RPMI8226 (cell line): ENCODE measurements at places on chromosomes 6 and 20.

DNA sequence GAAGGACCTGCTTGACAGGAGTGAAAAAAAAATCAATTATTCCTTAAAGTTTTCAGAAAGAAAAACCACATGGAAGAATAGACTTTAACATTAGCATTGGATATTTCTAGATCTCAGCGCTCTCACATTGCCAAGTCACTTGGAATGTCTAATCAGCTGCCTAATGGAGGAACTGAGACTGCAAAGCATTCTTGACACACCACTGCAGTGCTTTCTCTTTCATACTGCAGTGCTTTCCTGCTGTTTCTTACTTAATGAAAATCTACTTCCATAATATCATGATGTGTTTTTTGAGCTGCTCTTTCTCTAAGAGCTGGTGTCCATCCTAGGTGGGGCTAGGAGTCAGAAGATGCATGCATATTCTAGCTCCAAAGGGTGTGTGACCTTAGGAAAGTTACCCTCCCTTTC is 20.4 kb upstream of the MCM3 start:
- peak; percentile 75 for DNase-seq

DNA sequence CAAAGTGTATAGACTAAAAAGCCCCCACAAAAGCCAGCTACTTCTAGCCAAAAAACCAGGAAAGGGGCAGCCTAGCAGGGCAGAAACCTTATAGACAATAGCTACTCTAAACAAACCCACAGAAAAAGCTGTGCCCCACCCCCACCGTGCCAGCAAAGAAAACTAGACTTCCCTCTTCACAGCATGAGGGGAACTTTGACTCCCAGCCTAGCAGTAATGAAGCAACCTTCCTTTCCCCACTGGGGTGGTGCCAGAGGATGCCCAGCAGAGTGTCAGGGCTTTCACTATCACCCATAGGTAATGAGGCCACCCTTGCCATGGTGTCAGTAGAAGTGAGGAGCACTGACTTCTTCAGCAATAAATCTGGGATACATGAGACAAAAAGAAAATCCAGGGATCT is 99.0 kb upstream of the LGSN start:
- DNase-seq: no peak

DNA sequence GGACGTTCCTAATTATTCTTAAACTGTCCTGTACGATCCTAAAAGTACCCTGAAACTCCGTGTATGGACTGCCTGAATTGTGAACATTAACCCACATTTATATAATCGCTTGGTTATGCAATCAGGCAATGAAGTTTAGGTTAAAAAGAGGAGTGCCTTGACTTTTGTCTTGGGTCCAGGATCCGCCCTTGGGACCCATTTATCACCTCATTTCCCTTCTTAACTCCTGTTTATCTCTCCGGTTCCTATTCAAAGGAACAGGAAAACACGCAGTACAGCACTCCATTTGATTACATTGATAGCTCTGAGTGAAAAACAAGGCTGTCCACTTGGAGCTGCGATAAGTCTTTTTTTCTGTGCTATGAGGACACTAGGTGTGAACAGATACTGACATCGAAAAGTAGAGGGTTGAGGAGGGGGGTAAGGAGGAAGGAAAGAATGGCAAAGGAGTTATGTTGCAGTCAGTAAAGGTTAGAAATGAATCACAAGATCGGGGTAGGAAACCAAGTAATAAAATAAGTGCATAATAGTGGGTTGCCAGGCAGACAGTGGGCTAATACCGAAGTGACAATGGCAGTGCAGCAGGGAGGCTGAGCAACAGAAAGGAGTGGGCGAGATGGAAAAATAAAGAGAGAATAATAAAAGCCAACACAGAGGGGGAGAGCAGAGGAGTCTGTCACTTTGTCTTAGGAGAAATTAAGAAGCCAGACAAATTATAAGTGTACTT is 15.9 kb upstream of the PCK1 start:
- no peak for DNase-seq

DNA sequence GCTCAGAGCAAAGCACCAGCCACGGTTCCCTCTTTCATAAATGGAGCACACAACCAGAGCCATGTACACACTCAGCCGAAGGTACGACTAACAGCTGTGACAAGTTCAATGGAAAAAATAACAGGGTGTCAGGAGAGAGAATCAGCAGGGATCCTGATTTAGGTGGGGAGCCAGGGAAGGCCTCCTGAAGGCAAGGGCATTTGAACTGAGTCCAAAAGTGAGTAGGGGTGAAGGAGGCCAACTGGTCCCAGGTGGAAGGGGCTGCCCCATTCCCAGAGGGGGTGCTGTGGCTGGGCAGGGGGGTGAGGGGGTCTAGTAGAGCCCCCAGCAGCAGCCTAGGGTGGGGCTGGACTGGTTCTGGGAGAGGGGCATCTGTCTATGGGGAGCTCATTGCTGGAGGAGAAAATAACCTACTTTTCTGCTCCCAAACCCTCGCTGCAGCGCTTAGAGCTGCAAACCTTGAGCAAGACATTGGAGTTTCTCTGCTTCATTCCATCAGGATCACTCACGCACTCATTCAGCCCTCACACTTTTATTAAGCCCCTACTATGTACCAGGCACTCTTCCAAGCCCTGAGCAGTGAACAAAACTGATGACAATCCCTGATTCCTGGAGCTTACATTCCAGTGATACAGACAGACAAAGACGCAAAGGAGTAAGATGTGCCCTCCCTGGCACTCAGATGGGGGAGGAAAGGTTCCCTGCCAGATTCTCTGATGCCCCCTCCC is 113.5 kb downstream of the TOX2 start:
- DNase-seq: no peak

DNA sequence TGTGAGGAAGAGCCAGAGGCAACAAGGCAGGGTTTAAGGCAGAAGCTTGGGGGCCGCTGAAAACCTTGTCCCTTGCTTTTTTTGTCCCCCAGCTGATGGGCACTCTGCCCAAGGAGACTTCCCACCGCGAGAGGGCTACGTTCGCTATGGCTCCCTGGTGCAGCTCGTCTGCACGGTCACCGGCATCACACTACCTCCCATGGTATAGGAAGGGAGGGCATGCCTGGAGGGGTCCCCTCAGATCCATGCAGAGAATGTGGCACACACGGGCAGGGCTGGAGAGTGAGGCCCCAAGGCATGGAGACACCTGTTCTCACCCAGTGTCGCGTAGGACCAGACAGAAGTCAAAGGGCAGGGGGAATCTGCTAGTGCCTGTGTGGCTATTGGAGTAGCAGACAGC is 5.8 kb upstream of the MATN4 start:
- DNase-seq: no peak

DNA sequence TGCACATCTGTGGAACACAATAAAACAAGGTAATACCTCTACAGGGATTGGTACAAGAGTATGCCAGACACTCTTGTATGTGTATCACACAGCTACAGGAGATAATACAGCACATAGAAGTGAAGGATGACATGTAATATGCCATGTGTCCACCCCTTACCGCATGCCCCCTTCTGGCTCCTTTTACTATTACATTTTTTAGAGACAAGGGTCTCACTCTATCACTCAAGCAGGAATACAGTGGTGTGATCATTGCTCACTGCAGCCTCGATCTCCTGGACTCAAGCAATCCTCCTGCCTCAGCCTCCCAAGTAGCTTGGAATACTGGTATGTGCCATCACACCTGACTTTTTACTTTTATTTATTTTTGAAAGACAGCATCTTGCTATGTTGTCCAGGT is 4.2 kb upstream of the NCR3 start:
- DNase-seq: peak; percentile 55

GRCh38 chr20:37282556-37282955 is 6.9 kb upstream of the MANBAL start:
- no peak for DNase-seq

GRCh38 chr6:105786890-105787655 is 299.1 kb upstream of the PRDM1 start:
- DNase-seq: no peak

- DNase-seq: no peak
Observed at GRCh38 chr20:4484379-4484997, 237.2 kb upstream of the PRND start.

DNA sequence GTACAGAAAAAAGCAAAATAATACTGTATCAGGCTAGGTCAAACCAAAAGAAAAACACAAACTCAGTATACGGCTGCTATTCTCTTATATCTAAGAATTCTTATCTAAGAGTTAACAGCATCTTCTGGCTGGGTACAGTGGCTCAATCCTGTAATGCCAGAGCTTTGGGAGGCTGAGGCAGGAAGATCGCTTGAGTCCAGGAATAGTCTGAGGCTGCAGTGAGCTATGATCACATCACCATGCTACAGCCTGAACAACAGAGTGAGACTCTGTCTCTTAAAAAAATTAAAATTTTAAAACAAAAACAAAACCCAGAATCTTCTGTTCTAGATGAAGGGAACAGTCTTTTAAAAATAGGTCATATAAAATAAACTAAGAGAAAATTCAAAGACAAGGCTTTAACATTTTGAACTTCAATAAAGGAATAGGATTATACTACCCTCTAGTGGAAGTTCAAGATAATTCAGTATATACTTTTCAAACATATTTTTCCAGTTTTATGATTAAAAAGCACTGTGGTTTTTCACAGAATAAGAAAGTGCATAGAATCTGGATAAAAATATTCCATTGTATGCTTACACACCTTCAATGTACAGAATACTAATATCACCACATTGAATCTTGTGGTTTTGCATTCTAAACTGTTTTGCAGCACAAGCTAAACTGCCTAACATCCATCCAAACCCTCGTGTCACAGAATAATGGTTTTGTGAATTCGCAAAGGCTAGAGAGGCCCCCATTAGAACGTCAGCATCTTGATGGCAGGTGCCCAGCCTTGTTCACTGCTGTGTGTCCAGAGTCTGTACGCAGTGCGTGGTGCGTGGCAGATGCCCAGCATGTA is 39.3 kb downstream of the DTNBP1 start:
- no peak for DNase-seq

DNA sequence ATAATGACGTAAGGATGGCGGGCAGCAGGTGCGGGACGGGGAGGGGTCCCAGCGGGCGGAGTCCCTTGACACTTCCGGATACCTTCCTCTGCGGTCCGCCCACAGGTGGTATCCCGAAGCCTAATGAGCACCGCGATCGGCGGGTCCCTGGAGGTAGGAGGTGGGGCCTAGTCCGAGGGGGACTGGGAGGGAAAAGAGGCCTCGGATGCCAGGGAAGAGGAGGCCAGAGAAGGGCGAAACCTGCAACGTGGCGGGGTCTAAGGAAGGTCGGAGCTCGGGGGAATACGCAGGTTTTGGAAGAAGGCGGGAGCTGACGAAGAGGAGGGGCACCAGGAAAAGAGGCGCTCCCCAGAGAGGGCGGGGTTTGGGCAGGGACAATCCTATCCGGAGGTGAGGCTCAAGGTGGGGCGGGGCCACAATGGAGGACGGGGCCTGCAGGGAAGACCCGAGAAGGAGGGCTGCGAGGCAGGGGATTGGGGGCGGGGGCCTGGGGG is 3.7 kb downstream of the PRSS16 start:
- DNase-seq: peak; percentile 94

DNA sequence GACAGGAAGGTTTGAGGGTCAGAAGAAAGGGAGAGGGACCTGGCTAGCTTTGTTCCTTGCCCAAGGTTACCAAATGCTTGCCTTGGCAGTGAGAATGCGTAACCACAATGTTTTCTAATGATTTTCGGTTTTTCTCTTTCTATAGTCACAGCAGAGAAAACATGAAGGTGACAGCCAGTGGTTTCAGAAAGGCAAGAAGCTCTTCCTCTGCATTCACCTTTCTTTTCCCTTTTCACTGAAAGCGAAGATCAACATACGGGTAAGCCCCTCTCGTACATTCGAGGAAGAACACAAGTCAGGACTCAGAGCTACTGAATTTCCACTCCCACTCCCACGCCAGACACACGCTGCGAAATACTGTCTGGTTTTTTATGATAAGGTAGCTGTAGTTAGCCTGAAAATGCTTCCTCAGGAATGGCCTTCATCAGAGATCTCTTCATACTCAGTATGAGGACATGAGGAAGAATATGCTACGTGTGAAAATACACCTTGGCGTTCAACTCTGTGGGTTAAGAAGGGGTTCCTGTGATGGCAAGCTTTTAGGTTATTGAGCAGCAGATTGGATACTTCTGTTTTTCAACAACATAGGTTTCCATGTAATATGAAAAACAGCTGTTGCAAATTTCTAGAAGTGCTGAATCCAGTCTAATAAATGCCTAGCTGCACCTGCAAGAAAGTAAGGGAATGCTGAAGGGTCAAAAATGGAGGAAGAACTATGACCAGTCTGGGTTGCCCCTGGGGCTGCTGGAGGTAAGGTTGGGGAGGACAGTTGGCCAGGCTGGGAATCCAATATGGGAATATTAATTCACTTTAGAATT is 7.4 kb upstream of the CD83 start:
- peak; percentile 75 for DNase-seq

DNA sequence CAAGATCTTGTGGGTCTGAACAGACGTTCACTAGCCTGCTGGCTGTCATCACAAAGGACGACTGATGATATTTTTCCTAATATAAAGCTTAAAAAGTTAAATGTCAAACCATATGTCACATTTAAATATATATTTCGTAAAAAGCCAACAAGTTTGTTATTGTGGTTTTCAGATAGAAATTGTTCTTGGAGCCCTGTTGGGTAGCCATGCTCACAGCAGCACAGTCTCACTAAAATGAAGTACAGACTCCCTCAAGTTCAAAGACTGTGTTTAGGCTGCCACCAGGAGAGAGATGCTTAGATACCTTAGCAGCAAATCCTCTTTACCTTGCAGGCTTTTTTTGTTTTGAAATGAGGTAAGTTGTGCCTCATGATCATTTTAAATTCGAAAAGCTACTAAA is 17.8 kb downstream of the EEF1E1 start:
- no peak for DNase-seq

- no peak for DNase-seq
Observed at GRCh38 chr6:117227245-117227962, 38.0 kb upstream of the VGLL2 start.

- no peak for DNase-seq
Observed at GRCh38 chr6:16305246-16305725, 66.9 kb downstream of the GMPR start.

DNA sequence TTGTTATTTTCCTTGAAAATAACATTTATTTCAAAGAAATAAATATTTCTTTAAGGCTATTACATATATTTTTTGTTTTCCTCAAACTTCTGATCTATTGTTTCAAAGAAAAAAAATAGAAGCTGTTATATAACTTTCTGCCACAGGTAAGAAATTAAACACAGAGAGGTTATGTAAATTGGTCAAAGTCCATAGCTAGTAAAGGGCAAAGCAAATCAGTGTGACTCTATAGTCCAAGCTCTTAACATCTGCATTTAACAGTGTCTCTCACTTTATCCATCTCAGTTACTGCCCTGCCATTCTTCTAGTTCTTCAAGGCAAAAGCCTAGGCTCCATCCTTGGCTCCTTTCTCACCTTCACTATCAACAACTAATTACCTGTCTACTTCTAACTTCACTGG is 57.1 kb downstream of the RWDD2A start:
- no peak for DNase-seq

DNA sequence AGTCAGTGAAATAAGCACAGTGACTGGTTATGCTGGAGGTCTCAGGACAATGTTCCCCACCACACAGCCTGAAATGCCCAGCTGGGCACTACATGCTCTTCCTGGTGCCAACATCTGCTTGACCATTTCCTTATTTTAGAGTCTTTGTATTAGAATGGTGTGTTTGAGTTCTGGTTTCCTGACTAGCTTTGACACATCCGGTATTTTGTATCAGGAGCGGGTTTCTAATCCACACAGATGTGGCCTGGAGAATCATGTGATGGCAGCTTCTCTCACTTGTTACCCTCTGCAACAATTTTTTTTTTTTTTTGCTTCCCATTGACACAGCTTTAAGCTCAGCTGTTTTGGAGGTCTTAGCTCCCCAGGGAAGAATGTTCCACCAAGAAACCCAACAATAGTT is 164.5 kb upstream of the CST7 start:
- DNase-seq: peak; percentile 29

GRCh38 chr6:113960795-113961194 is 10.2 kb downstream of the HDAC2 start:
- no peak for DNase-seq
